ENCODE measurements at places on chromosomes 16 and 17. TPM values are rescaled to one million over a fixed set of nuclear protein-coding genes. Genes with fewer than 3 reads are reported as not detected.
A peak's percentile ranks its signal among the peaks of the same experiment; 100 is the strongest.

GRCh38 chr17:77563439-77564102, 394.9 kb upstream of the TNRC6C start:
- no peak overlapping the region for H3K27ac ChIP-seq
- H3K4me1 ChIP-seq = no peaks in the 10 kb centered on the region
- H3K36me3 ChIP-seq = no peaks in the 10 kb centered on the region
- peak; percentile 39 for DNase-seq
- H3K4me3 ChIP-seq = no peak overlapping the region

Gene RAB11FIP4
- total RNA-seq = 27.8 TPM

DNA sequence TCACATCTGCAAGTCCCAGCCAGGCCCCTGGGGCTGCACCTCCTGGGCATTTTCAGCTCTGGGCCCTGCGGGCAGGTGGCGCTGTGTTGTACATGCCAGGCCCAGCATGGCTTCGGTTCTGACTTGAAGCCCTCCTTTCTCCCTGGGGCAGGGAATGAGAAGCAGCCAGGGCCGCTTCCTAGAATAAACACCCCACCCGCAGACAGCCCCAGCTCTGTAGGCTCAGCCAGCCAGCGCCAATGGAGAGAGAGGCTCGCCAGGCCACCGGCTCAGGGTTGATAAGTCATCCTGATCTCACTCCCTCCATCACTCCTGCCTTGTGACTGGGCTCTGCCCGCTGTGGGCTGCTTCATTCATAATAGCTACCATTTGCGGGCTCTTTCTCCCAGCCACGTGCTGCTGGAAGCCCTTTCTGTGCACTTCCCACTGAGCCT, 6.0 kb upstream of the GLIS2 start:
- no peak overlapping the region for H3K4me3 ChIP-seq
- no peaks in the 10 kb centered on the region for H3K36me3 ChIP-seq
- H3K27ac ChIP-seq = peak overlapping the region; percentile 72
- no peaks in the 10 kb centered on the region for H3K27me3 ChIP-seq
- DNase-seq = peak; percentile 88

GRCh38 chr16:69217433-69217832, 30.5 kb downstream of the SNTB2 start:
- DNase-seq = no peak
- peaks cover 7% of the 10 kb centered on the region for H3K4me1 ChIP-seq
- H3K27me3 ChIP-seq = no peaks in the 10 kb centered on the region

Gene KRTAP2-3
- not detected for total RNA-seq

Gene TBC1D3E
- not detected for total RNA-seq

Gene SDR42E2
- total RNA-seq = not detected

DNA sequence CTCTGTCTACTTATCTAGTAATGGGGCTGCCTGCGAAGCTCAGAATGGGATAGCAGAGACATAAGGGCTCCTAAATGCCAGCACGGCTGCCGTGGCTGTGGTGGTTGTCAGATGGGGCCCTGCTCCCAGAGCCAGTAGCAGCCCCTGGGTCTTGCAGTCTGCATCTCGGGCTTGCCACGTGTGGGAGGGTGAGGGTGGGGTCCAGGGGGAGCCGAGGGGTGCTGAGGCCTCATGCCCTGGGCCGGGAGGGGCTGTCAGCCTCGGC, 88.8 kb upstream of the GSE1 start:
- no peak overlapping the region for H3K4me3 ChIP-seq
- peaks cover 28% of the 10 kb centered on the region for H3K4me1 ChIP-seq
- H3K36me3 ChIP-seq = no peaks in the 10 kb centered on the region
- no peaks in the 10 kb centered on the region for H3K27me3 ChIP-seq

- H3K4me1 ChIP-seq = no peaks in the 10 kb centered on the region
- H3K4me3 ChIP-seq = no peak within 1 kb of the TSS
- H3K36me3 ChIP-seq = no peaks in the 10 kb centered on the region
- H3K27me3 ChIP-seq = no peaks in the 10 kb centered on the region
Measured at GRCh38 chr16:83967838-83968305, at the start of gene NECAB2. Gene NECAB2, plus strand, starts transcription at chr16:83968244. Its CDS starts 405 bp downstream, at chr16:83968649.
